ENCODE measurements at places on chromosomes 3 and 15.
A peak's percentile ranks its signal among the peaks of the same experiment; 100 is the strongest.

DNA sequence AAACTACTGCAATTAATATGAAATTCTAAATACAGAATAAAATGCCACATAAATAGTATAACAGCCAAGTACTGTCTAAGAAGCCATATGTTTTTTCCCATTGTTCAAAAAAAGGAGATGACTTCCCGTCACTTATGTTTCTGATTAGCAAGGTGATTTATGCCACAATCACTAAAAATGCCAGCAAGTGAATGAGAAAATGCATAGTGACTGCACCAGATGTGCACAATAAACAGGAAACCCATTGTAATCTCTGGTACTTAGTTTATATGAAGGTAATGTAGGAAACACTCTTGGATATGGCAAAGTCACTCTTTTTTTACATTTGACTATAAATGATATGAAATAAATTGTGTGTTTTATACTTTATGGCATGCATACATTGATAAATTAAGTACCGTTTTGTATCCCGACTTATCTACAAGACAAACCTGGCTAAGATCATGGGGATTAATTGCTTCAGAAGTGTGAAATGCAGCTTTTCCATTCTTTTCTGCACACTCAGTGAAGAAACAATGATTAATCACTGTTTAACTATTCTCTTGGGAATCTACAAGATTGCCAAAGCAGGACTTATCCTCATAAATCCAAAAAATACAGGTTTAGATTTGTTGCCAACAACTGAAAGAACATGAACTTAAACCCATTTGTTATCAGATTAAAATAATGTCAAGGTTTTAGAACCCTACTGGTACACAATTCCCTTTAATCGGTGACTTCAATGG is 164.5 kb downstream of the TBC1D5 start:
- no peak for DNase-seq

DNA sequence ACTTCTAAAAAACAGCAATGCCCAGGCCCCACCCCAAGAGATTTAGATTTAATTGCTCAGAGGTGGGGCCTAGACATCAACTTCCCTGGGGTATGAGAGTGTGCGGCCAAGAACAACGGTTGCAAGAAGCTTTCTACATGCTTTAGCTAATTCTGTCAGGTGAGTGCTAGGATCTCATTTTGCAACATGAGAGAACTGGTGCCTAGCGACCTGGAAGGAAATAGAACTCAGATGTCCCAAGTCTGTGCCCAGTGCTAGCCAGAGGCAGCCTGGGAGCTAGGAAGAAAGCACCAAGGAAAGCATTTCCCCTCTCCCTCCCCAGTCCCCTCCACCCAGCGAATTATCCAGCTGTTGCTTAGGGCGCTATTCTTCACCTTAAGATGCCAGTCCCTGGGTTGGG is 22.9 kb upstream of the HRH1 start:
- no peak for DNase-seq

GRCh38 chr15:83282776-83283137 is 1.7 kb downstream of the BNC1 start:
- DNase-seq = no peak

DNA sequence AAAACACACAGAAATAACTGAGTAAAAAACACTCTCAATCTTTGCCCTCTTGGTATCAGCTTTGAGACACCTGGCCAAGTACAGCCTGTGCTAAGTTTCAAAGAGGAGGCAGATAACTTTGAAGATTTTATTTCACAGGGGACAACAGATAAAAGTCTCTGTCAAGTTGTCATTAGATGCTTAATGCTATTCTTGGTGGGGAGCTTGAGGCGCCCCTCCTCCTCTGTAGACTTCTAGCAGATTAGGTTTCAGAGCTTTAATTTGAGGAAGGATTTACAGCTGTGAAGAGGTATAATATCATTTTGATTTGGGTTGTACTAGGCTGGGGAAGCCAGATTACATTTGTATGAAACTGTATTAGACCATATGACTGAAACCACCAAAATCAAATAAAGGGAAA is 620.3 kb downstream of the FHIT start:
- no peak for DNase-seq

GRCh38 chr15:71333136-71333700 is 217.9 kb downstream of the THSD4 start:
- no peak for DNase-seq

DNA sequence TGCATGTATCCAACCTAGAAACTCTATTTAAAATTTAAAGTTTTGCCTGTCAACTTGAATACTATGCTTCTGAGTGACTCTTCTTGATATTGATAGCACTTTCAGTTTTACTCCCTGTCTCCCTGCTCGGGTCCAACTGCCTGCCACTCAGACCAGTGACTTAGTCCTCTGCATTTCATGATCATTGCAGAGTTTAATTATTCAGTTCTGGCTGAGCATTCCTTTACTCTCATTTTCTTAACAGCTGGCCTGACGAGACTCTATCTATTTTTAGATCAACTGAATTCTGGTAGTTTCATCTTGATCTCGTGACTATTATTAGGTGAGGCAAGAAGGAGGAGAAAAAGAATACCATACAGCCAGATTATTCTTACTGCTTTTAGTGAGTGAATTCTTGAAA is 617.4 kb downstream of the SI start:
- peak; percentile 30 for DNase-seq

- no peak for DNase-seq
These were observed 62.0 kb downstream of the KLHL6 start for GRCh38 chr3:183493296-183494045.

DNA sequence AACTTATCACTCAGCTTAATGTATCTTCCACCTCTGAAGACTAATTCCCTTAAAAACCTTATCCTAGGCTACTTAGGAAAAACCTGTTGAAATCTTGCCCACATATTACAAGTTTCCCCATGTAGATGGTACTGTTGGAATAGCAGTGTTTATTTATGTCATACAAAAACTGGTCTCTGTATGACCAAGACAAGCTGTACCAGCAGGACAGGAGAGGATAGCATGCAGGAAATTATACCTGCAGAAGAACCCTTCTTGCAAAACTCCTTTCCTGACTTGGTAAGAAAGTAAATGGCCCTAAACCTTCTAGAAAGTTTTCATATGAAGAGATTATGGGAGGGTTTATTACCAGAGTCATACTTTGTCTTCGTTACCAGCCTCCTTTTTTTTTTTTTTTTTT is 25.3 kb upstream of the RNF111 start:
- no peak for DNase-seq

DNA sequence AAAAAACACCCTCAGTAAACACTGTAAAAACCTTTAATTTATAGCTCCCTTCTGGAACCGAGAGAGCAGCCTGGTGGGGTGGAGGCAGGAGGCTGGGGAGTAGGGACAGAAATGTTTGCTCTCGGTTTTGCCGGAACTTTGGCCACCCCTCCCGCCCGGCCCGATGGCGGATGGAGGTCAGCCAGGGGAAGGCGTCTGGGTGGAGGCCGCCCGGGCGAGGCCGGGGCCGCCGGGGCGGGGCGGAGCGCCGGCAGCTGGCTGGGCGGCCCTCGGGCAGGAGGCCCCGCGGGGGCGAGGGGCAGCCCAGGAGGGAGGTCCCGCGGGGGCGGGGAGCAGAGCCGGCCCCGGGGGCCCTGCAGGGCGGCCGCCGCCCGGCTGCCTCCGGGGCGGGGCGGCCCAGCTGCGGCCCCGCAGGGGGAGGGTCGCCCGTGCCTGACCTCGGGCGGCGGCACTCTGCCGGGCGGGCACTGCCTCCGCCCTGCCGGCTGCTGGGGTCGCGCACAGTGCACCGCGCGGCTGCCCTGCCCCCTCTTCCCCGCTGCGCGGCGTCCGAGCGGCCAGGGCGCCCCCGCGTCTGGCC is 829 bp upstream of the SKIL start:
- peak; percentile 65 for DNase-seq

- DNase-seq = peak; percentile 7
These were observed 424 bp downstream of the EAF2 start for GRCh38 chr3:121835465-121835801.

- no peak for DNase-seq
These were observed 71.6 kb downstream of the CHD2 start for GRCh38 chr15:92971713-92972112.

DNA sequence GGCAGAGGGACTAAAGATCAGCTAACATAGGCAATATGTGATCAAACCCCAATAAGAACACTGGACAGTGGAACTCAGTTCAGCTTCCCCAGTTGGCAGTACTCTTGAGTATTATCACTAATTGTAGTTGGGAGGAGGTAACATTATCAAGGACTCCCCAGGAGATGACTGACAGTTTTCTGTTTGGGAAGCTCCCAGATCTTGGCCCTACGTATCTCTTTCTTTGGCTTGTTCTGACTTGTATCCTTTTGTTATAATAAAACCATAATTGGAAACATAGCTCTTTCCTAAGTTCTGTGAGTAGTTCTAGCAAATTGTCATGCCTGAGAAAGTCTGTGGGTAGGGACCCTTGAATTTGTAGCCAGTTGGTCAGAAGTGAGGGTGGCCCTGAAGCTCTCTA is 316.4 kb downstream of the ZNF621 start:
- DNase-seq = no peak

DNA sequence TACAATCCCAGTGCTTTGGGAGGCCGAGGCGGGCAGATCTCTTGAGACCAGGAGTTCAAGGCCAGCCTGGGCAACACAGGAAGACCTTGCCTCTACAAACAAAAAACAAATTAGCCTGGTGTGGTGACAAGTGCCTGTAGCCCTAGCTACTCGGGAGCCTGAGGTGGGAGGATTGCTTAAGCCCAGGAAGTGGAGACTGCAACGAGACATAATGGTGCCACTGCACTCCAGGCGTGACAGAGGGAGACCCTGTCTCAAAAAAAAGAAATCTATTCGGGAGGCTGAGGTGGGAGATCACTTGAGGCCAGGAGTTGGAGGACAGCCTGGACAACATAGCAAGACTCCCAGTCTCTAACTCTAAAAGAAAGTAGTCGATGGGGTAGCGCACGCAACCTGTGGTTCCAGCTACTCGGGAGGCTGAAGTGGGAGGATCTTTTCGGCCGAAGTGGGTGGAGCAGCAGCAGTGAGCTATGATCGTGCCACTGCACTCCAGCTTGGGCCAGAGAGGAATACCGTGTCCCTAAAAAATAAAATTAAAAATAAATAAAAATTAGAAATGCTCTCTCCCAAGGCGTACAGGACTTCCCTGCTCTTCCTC is 775 bp downstream of the C3orf33 start:
- DNase-seq = peak; percentile 45

GRCh38 chr3:197564097-197564843 is 8.5 kb upstream of the BDH1 start:
- no peak for DNase-seq

All from SK-MEL-5 (cell line).